ENCODE measurements at places on chromosomes 13 and 19.

- no peak for DNase-seq
Observed at GRCh38 chr13:50071379-50071778, 56.1 kb downstream of the KCNRG start.

DNA sequence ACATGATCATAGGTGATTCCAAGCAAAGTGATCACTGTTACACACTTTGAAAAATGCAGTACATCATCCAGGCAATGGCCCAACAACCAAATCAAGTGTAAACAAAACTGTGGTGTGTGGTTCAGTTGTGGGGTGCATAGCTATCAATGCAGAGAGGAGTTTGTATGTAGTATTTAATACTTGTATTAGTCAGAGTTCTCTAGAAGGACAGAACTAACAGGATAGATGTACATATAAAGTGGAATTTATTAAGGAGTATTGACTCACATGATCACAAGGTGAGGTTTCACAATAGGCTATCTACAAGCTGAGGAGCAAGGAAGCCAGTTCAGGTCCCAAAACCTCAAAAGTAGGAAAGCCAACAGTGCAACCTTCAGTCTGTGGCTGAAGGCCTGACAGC, 249.3 kb upstream of the HTR2A start:
- DNase-seq: no peak

- no peak for DNase-seq
Observed at GRCh38 chr13:101522607-101523006, 70.1 kb downstream of the ITGBL1 start.

DNA sequence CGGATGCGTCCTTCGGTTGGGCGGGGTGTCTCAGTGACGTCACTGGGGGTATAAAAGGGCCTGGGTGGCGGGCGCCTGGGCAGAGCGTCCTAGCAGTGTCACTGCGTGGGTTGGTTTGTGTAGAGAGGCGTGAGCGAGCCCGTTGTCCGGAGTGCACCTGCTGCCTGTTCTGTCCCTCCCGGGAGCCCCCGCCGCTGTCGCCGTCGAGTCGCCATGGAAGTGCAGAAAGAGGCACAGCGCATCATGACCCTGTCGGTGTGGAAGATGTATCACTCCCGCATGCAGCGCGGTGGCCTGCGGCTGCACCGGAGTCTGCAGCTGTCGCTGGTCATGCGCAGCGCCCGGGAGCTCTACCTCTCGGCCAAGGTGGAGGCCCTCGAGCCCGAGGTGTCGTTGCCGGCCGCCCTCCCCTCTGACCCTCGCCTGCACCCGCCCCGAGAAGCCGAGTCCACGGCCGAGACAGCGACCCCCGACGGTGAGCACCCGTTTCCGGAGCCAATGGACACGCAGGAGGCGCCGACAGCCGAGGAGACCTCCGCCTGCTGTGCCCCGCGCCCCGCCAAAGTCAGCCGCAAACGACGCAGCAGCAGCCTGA, 2.9 kb downstream of the IER2 start:
- DNase-seq: peak; percentile 98

- DNase-seq: no peak
Observed at GRCh38 chr13:106562301-106562700, 5.6 kb downstream of the ARGLU1 start.

GRCh38 chr13:34897220-34897619, 44.9 kb upstream of the NBEA start:
- no peak for DNase-seq

DNA sequence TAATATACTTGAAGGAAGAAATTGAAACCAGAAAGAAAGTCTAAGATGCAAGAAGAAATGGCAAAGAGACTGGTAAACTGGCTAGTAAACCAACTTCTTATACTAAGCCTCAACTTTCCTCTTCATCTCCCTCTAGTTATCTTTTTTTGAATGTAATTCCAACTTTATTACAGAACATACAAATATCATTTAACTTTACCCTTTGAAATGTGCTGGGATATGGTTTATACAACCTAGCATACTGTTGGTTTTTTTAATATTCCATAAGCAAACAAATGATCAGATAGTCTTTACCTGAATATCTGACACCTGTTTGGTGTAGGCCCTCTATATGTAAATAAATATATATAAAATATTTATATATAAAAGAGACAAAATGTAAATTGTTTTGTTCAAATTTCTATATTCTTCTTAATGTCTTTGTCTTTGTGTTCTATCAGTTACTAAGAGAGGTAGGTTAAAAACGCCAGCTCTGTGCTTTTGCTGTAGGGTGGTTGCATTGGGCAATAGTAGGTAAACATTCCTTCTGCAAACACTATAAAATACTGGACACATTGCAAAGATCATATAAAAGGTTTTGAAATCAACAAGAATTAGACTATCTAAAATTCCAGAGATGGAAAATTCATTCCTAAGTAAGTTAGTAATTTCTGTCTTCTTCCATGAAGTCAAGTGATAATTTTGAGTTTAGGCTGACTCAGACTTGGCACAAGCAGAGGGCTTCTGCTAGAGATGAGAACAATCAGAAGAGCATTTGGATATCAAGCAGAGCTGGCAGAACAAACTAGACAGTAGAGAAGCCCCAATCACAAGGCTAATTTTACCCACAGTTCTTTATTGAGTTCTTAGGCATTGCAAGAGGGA, 383.3 kb downstream of the RFC3 start:
- DNase-seq: no peak

GRCh38 chr19:46980761-46981160, 38.9 kb upstream of the NPAS1 start:
- DNase-seq: no peak

DNA sequence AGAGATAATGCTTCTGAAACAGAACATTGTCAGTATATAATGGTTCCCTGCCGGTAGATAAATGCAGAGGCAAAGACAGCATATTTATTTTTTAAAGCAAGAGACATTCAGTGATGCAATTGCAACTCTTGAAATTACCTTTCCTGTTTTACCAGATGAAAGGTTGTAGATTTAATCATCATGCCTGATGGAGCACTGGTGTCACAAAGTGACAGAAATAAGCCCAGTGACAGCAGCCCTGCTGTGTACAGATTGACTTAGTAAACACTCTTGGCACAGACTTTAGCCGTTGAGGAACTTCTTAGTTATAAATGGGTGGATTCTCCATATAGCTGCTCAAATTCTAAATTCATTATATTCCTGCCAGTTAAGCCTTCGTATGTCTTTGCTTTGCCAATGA, 172.5 kb downstream of the ITGBL1 start:
- DNase-seq: no peak

- no peak for DNase-seq
Observed at GRCh38 chr19:16319481-16319880, 5.1 kb upstream of the KLF2 start.

DNA sequence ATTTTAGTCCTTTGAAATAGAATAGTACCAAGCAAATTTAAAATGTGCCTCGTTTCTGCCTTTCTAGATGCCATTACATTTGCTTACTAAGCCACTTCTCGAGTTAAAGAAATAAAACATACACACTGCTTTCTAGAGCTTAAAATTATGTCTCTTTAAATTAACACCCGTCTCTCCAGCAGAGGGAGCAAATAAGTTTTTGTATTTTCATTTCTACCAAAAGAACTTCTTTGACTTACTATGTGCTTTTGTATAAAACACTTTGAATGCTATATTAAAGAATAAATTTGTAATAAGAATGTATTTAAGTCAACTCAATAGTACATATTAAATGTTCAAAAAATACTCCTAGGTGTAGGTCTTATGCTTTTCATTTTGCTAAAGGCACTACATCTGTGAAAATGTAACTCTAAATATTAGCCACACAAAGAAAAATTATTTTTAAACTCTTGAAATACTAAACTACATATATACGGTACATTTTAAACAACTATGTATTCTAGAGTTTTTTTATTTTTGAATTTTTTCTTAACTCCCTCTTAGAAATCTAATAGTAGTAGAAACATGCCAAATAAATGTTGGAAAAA, 269.3 kb upstream of the MIR17HG start:
- no peak for DNase-seq

DNA sequence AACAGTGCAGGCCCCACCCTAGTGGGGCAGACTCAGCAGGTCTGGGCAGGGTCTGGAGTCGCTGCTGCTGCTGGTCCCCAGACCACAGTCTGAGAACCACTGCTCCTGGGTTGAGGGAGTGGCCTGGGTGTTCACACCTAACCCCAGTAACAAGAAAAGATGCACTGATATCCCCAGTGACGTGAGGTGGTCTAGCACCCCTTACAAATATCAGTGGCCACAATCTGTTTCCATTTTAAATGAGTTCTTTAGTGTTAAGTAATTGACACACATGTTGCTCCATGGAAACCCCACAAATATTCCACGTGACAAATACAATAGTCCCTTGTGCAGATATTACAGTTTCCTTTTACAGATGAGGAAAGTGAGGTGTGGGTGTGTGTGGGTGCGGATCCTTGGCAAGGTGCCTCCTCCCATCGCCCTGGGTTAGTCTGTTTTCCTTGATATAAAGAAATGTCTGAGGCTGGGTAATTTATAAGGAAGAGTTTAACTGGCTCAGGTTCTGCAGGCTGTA, 96.3 kb upstream of the GPR183 start:
- no peak for DNase-seq

DNA sequence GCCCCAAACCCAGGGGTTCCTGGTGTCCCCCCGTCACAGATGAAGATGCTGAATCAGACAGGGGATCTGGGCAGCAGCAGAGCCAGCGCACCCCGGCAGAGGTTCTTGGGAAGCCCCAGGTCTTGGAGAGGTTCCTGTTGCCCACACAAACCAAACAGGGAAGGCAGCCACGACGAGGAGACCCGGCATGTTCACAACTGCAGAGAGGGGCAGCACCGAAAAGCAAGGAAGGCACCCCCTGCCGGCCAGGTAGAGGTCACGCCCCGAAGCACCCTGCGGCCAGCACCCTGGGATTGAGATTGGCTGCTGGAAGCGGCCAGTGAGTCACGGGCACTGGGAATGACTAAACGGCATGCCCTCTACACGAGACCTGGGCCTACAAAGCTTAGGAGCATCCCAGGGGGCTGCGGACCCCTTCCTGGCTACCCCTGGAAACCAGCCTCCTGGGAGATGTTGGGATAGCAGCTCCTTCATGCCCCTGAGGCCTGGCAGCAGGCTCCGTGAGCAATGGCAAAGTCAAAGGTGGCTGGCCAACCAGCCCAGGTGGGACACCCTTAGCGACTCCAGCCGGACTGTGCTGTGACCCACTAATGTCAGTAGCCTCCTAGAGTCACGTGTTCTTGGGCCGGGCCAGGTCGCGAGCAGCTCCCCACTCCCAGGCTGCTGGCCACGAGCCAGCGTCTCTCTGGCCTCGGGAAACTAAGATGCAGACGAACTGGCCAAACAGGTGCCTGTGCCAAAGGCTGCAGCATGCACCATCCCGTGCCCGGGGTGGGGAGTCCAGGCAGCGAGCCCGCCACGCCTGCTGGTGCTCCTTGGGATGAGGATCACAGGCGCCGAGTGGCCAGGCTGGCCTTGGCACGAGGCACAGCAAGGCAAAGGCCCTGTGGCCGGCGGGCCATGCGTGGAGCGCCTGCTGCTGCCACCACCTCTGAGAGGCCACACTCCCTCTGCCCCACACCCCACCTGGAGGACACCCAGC, 43.2 kb downstream of the MLLT1 start:
- no peak for DNase-seq

DNA sequence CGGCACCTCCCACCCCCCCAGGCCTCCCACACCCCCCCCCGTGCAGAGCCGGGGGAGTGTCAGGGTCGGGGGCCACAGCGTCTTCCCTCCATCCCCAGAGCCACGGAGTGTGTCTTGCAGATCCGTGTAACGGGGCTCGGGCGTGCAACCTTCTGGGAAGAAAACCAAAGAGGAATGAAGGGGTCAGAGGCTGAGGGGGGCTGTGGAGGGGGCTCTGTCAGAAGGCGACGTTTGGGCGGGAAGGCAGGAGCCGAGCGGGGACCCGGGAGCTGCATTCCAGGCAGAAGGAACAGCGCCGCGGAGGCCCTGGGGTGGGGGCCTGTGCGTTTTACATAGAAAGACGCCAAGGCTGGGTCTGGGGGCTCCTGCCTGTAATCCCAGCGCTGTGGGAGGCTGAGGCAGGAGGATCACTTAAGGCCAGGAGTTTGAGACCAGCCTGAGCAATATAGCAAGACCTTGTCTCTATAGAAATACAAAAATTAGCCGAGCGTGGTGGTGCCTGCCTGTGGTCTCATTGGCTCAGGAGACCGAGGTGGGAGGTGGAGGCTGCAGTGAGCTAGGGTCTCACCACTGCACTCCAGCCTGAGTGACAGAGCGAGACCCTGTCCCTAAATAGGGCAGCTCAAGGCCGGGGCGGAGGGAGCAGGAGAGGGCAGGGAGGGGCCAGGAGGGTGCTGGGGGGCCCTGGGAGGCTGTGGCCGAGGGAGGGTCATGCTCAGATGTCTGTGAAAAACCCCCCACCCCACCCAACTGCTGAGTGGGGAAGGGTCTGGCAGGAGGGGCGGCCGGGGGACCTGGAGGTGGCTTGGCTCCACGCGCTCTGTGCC, 27.8 kb downstream of the ARID3A start:
- DNase-seq: no peak

- DNase-seq: no peak
Observed at GRCh38 chr19:5718037-5718578, 1.8 kb downstream of the LONP1 start.

DNA sequence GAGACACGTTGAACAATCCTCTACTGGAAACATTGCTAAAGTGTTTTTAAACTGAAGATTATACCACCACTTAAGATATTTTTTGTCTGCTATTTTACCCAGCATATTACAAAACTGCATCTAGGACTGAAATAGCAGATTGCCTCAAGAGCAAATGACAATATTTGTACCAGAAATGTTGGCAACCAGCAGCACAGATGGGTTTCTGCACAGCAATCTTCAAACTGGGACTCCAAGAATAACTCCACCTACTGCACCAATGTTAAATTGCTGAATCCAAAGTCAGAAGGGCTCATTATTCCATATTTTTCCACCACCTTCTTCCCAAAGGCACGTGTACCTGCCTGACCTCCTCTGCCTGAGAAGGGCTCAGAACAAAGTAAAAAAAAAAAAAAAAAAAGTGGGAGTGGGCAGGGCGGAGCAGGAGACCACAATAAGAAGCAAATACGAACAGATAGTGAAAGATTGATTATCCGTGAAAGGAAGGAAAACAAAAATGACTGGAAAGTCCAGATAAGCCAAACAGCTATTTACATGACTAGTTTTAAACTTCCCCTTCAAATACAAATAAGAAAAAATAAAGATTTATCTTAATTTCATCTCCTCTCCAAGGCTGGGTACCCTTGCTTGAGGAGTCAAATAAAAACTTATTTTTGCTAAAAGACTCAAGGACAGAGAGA, 79.4 kb downstream of the FOXO1 start:
- DNase-seq: no peak
